IPS-NIHi11 (cell line): ENCODE measurements at places on chromosomes 1 and 21.
A peak's percentile ranks its signal among the peaks of the same experiment; 100 is the strongest.

- peak; percentile 62 for DNase-seq
These were observed 115.1 kb upstream of the TMEM51 start for GRCh38 chr1:15038232-15039016.

GRCh38 chr1:184270556-184270955 lies 116.3 kb upstream of the C1orf21 start:
- DNase-seq = peak; percentile 29

GRCh38 chr1:101463195-101463594 lies 226.4 kb downstream of the S1PR1 start:
- DNase-seq = no peak

GRCh38 chr21:41953249-41953830 lies 478 bp downstream of the C2CD2 start:
- peak; percentile 63 for DNase-seq

GRCh38 chr21:29849735-29850176 lies 90.0 kb downstream of the GRIK1 start:
- DNase-seq = peak; percentile 54

- no peak for DNase-seq
These were observed 48.4 kb downstream of the B3GALNT2 start for GRCh38 chr1:235455823-235456222.
